ENCODE measurements at places on chromosomes 3 and 15.

DNA sequence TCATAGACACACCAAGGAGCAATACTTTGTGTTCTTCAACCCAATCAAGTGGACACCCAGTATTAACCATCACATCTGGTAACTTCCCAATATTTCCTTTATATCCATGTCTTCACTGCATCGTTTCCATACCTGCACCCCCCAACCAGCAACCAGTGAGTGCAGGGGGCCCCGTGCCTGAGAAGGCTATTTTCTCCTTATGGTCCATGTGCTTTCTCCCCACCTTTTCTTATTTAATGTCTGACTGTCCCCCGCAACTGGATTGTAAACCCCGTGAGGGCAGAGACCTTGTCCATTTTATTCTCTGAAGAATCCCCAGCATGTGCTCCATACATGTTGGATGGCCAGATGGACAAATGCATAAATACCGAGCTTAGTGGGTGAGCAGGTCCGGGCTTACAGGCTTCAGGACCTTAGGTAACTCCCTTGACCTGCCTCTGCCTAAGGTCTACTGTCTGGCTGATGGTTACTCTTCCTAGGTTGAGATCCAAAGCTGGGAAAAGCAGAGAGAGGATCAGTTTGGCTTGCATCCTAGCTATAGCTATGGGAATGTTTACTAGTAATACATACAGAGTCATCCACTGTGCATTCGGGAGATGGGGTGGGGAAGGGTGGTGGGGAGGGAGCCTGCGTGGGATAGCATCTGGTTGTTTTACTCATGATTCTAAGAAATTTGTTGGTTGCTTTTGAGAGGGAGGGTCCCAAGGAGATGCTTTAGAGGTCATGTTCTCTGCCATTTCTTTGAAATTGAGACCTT is 41.5 kb downstream of the PXYLP1 start:
- no peak for DNase-seq

DNA sequence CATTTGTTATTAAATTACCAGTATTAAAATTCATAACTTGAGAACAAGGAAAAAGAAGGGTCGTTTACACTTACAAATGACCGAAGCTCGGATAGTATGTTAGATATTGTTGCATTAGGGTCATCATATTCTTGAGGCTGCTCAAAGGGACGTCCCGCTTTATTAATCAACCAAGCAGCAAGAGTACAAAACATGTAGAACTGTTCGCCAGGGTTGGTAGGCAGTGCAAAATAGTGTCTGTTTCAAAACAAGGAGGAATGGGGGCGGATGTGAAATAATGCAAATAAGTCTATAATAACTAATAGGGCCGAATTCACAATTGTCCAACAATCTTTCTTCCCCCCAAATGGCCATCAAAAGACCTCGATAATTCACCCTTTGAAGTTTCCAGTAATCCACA is 2.9 kb downstream of the IFT57 start:
- DNase-seq: no peak

- no peak for DNase-seq
These were observed 30.7 kb downstream of the TUSC7 start for GRCh38 chr3:116740293-116740692.

GRCh38 chr3:188214442-188214841 is 60.5 kb downstream of the LPP start:
- no peak for DNase-seq

- no peak for DNase-seq
These were observed 344.5 kb downstream of the FGF12 start for GRCh38 chr3:192382861-192383260.

GRCh38 chr3:197398286-197398878 is 100.0 kb upstream of the DLG1 start:
- no peak for DNase-seq

DNA sequence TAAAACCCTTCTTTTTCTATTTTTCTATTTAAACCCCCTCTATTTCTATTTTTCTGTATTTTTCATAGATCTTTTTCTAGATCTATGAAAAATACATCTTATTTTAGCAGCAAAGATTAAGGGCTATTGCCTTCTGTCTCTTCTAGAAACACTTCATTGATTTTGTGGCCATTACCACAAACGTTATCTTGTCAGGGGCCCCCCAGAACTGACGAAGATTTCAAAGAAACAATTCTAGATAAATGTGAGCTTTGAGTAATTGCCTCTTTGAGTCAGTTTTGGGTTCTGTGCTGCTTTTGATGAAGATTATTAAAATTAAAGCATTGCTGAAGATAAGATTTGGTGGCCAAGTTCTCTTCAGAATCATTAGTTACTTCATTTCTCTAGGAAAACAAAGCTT is 279.6 kb upstream of the PEX5L start:
- DNase-seq: no peak

DNA sequence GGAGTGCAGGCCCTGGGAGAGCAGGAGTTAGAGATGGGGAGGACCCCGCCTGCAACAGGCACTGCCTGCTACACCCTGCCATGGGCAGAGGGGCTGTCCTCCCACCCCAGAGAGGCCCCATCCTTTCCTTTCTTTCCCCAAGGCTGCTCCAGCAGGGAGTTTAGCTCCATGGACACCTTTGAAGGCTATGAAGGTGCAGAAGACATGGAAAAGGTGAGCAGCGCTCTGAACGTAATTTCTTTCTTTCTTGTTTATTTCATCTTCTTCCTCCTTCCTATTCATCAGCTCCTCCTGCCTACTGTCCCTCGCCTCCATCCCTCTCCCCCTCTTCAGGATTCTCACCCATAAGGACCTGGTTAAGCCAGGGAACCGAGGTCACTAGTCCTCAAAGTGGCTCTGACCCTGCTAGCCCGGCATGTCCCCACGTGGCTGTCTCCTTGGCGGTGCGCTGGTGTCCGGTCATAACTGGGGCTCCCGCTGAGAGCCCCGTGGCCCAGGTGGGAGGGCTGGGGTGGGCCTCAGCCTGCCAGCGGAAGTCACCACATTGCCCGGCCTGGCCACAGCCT is 16.0 kb upstream of the ADIPOQ start:
- no peak for DNase-seq

Data from fibroblast of skin of scalp (primary cell).